ENCODE measurements at places on chromosomes 16 and 17. TPM values are rescaled to one million over a fixed set of nuclear protein-coding genes. Genes with fewer than 3 reads are reported as not detected.

DNA sequence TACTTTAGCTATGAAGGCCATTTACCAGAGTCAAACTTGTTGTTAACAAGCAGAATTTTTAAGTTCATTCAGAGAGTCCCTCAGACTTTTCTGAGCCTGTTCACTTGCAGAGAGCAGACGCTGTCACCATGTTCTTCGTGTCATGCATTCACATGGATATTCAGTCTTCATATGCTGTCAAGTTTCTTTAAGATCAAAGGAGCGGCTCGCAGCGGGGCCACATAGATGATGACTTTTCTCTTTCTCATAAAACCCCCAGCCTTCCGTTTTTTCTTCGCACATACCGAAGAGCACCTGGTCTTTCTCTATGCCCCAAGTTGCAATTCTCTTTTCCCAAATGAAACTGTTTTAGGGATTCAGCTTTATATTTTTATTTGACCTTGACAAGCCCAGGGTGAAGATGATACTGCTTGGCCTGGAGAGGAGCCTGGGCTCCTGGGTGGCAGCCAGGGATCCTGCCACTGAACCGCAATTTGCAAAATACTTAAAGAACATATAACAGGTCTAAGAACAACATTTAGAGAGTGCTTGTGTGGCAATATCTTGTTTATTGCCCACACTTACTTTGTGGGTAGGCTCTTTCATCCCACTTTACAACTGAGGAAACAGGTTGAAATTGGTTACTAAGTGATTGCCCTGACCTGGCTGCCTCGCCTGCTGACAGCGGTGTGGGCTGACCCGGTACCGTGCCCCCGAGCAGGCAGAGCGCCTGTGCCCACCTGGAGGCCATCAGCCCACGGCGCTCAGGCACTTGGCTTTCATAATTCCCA is 22.9 kb downstream of the SEC14L1 start:
- H3K4me1 ChIP-seq: peaks cover 33% of the 10 kb centered on the region
- DNase-seq: no peak
- H3K27ac ChIP-seq: peak overlapping the region; percentile 12
- H3K4me3 ChIP-seq: no peak overlapping the region
- H3K36me3 ChIP-seq: peaks cover 2% of the 10 kb centered on the region
- H3K27me3 ChIP-seq: no peaks in the 10 kb centered on the region

GRCh38 chr16:47211218-47211617 is 67.5 kb upstream of the NETO2 start:
- no peak overlapping the region for H3K4me3 ChIP-seq
- no peaks in the 10 kb centered on the region for H3K27me3 ChIP-seq
- peaks cover 7% of the 10 kb centered on the region for H3K4me1 ChIP-seq
- no peak overlapping the region for H3K27ac ChIP-seq
- DNase-seq: no peak

GRCh38 chr17:61499632-61500031 is 47.4 kb downstream of the TBX4 start:
- H3K4me3 ChIP-seq: no peak overlapping the region
- H3K36me3 ChIP-seq: peaks cover 2% of the 10 kb centered on the region
- H3K4me1 ChIP-seq: peaks cover 6% of the 10 kb centered on the region
- no peak overlapping the region for H3K27ac ChIP-seq
- H3K27me3 ChIP-seq: peaks cover 54% of the 10 kb centered on the region

RNF43 gene
- 0.57 TPM for total RNA-seq

DNA sequence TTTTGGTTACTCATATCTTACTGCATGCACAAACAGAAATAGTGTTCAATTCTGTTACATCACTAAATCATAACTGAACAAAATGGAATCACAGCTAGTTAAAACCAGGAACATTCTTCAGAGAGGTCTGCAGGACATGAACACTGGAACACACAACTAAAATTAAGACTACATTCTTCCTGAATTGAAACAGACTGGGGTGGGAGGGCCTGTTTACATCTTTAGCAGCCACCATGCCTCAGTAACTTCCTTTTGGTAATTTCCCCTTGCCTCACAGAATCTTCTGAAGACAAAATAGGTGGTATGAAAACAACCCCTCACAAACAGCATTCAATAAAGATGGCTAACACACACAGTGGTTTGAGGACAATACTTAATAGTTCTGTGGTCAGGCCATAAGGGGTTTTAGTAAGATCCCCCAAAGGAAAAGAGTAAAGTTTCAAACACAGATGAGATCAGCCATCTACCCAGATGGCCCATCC is 6.5 kb downstream of the MARF1 start:
- H3K27ac ChIP-seq: peak overlapping the region; percentile 98
- DNase-seq: no peak
- H3K27me3 ChIP-seq: no peaks in the 10 kb centered on the region
- H3K36me3 ChIP-seq: peaks cover 12% of the 10 kb centered on the region
- H3K4me1 ChIP-seq: peaks cover 45% of the 10 kb centered on the region

KRTAP9-3 gene
- not detected for total RNA-seq

- no peaks in the 10 kb centered on the region for H3K27me3 ChIP-seq
- H3K4me3 ChIP-seq: no peak overlapping the region
- H3K27ac ChIP-seq: no peak overlapping the region
- peaks cover 13% of the 10 kb centered on the region for H3K4me1 ChIP-seq
- H3K36me3 ChIP-seq: peaks cover 9% of the 10 kb centered on the region
Observed at GRCh38 chr16:87425941-87426340, 33.8 kb downstream of the MAP1LC3B start.

GRCh38 chr16:78584991-78585390 is 485.5 kb downstream of the WWOX start:
- no peak for DNase-seq
- H3K4me3 ChIP-seq: no peak overlapping the region
- no peak overlapping the region for H3K27ac ChIP-seq
- no peaks in the 10 kb centered on the region for H3K27me3 ChIP-seq
- H3K4me1 ChIP-seq: no peaks in the 10 kb centered on the region
- no peaks in the 10 kb centered on the region for H3K36me3 ChIP-seq

MMP28 gene
- 0.44 TPM for total RNA-seq

NUP85 gene
- 75.3 TPM for total RNA-seq

HOXB9 gene
- not detected for total RNA-seq

CXCL16 gene
- 10.3 TPM for total RNA-seq

DNA sequence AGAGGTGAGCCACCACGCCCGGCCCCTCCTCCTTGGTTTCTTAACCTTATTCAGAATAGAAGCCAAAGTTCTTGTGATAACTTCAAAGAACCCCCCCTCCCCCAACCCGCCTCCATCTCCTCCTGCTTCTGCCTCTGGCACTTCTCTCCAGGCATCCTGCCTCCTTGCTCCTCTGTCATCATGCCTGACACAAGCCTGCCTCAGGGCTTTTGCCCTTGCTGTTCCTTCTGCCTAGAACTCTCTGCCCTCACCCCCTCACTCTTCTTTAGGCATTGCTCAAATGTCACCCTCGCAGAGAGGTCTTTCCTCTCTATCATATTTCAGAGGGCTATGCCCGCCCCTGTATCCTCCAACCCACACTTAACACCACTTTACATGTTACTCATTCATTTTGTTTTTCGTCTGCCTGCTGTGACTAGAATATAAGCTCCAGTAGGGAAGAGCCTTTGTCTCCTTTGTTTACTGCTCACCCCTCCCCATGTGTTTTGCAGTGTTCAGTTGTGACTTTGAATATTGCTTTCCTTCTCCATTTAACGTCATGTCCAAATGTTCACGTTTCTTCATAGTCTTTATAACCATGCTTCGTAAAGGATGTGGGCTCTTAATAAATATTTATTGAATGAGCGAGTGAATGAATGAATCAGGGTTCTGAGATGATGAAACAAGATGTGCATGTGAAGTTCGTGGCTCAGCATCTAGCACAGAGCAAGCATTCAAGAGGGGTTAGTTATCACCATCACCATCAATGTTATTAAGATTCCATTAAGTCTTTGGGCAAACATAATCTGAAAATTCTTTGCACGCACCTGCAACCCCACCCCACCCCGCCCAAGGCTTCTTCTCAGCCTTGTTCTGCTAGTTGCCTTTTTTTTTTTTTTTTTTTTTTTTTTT is 186.2 kb upstream of the WSCD1 start:
- no peak for DNase-seq
- H3K4me3 ChIP-seq: no peak overlapping the region
- H3K27ac ChIP-seq: no peak overlapping the region
- no peaks in the 10 kb centered on the region for H3K36me3 ChIP-seq
- H3K4me1 ChIP-seq: peaks cover 3% of the 10 kb centered on the region

DNA sequence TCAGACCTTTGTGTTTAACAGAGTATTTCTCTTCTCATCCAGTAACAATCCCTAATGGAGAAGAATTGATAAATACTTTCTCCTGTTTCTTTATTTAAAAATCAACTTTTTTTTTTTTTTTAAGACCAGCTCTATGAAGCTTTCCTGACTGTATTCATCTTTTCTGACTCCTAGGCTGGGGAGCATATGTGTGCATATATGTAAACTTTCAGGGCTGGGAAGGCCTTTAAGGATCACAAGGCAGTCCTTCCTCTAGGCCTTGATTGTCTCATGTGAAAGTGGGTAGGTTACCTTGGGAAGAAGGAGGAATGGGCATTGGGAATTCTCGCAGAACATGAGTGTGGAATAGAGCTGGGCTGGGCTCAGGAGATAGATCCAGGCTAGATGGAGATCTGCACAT is 292.9 kb upstream of the SALL1 start:
- no peaks in the 10 kb centered on the region for H3K36me3 ChIP-seq
- peaks cover 4% of the 10 kb centered on the region for H3K27me3 ChIP-seq
- DNase-seq: no peak
- no peaks in the 10 kb centered on the region for H3K4me1 ChIP-seq
- no peak overlapping the region for H3K4me3 ChIP-seq

GP1BA gene
- 22.9 TPM for total RNA-seq

HES7 gene
- total RNA-seq: not detected

- H3K27me3 ChIP-seq: peaks cover under 1% of the 10 kb centered on the region
- H3K4me1 ChIP-seq: peaks cover 23% of the 10 kb centered on the region
- H3K4me3 ChIP-seq: no peak overlapping the region
- no peaks in the 10 kb centered on the region for H3K36me3 ChIP-seq
- peak overlapping the region; percentile 60 for H3K27ac ChIP-seq
Observed at GRCh38 chr16:85306793-85307551, 194.7 kb upstream of the CIBAR2 start.

GRCh38 chr17:12519956-12520594 is 145.6 kb upstream of the MYOCD start:
- H3K27ac ChIP-seq: no peak overlapping the region
- no peaks in the 10 kb centered on the region for H3K36me3 ChIP-seq
- no peak overlapping the region for H3K4me3 ChIP-seq
- DNase-seq: no peak
- no peaks in the 10 kb centered on the region for H3K4me1 ChIP-seq

CD300LB gene
- total RNA-seq: 0.34 TPM

- no peak for DNase-seq
- H3K27ac ChIP-seq: no peak overlapping the region
- no peaks in the 10 kb centered on the region for H3K27me3 ChIP-seq
- H3K4me1 ChIP-seq: peaks cover 4% of the 10 kb centered on the region
- peaks cover 5% of the 10 kb centered on the region for H3K36me3 ChIP-seq
Observed at GRCh38 chr17:10631048-10631700, 25.9 kb downstream of the MYH3 start.

- no peak overlapping the region for H3K4me3 ChIP-seq
- H3K27me3 ChIP-seq: peaks cover 35% of the 10 kb centered on the region
- H3K27ac ChIP-seq: no peak overlapping the region
- H3K36me3 ChIP-seq: no peaks in the 10 kb centered on the region
Observed at GRCh38 chr17:62854098-62854680, 46.1 kb upstream of the MARCHF10 start.

KRTAP9-4 gene
- not detected for total RNA-seq

TMEM95 gene
- total RNA-seq: not detected

DNA sequence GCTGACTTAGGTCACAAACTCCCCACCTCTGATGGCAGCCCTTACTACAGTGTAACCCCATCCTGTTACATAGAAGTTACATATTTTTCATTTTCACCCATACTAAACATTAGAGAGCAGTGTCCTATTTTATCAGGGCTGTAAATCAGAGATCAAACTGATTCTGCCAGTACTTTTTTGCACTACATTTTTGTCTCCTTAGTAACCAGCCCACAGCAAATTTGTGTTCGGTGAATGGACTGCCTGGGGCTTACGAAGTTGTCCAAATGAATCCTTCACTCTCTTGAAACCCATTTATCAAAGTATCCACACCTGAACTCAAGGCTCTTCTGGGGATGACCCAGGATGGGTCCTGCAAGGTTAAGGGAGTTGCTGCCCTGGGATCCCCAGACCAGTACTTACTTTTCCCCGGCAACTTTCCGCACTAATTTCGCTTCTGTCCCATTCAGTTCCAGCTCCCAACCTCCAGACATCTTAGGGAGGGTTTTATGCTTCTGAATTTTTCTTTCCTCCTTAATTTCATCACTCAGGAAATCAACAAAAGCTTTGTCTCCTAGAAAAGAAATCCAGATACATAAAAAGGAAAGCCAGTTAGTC is 1.1 kb downstream of the C1QBP start:
- H3K4me3 ChIP-seq: peak overlapping the region; percentile 86
- H3K36me3 ChIP-seq: no peaks in the 10 kb centered on the region
- H3K27me3 ChIP-seq: no peaks in the 10 kb centered on the region

GRCh38 chr16:85017151-85017550 is 5.8 kb upstream of the ZDHHC7 start:
- H3K4me3 ChIP-seq: no peak overlapping the region
- peaks cover 7% of the 10 kb centered on the region for H3K27me3 ChIP-seq
- H3K27ac ChIP-seq: no peak overlapping the region
- DNase-seq: no peak
- H3K4me1 ChIP-seq: peaks cover 9% of the 10 kb centered on the region

MPP2 gene
- 2.2 TPM for total RNA-seq

MT1G gene
- 0.85 TPM for total RNA-seq

- no peak overlapping the region for H3K4me3 ChIP-seq
- no peak overlapping the region for H3K27ac ChIP-seq
- DNase-seq: no peak
- H3K4me1 ChIP-seq: no peaks in the 10 kb centered on the region
- H3K27me3 ChIP-seq: peaks cover 47% of the 10 kb centered on the region
Observed at GRCh38 chr17:74165797-74166365, 37.6 kb upstream of the RPL38 start.

GRCh38 chr17:39927929-39928857 is 661 bp downstream of the LRRC3C start:
- no peak for DNase-seq
- H3K27ac ChIP-seq: peak overlapping the region; percentile 97
- H3K36me3 ChIP-seq: peaks cover 6% of the 10 kb centered on the region

GRCh38 chr17:68179926-68180285 is 67.9 kb upstream of the AMZ2 start:
- H3K36me3 ChIP-seq: peaks cover 2% of the 10 kb centered on the region
- peaks cover 21% of the 10 kb centered on the region for H3K4me1 ChIP-seq
- H3K27me3 ChIP-seq: no peaks in the 10 kb centered on the region

- H3K27ac ChIP-seq: no peak overlapping the region
- peaks cover 61% of the 10 kb centered on the region for H3K27me3 ChIP-seq
- H3K36me3 ChIP-seq: peaks cover 3% of the 10 kb centered on the region
- no peaks in the 10 kb centered on the region for H3K4me1 ChIP-seq
- no peak for DNase-seq
Observed at GRCh38 chr16:66070140-66070917, 296.2 kb upstream of the CDH5 start.
